ENCODE measurements at places on chromosomes 12 and 14. TPM values are rescaled to one million over a fixed set of nuclear protein-coding genes. Genes with fewer than 3 reads are reported as not detected.

The TSHR gene
- 0.24 TPM for total RNA-seq

The CNTN1 gene
- 2.7 TPM for total RNA-seq

The FLRT2 gene
- total RNA-seq = 19.1 TPM

The TNFAIP2 gene
- 237 TPM for total RNA-seq

The CCDC38 gene
- total RNA-seq = not detected
